ENCODE measurements at places on chromosomes 16 and 17.

- no peak for DNase-seq
Measured at GRCh38 chr16:57045694-57046381, 46.5 kb upstream of the CPNE2 start.

DNA sequence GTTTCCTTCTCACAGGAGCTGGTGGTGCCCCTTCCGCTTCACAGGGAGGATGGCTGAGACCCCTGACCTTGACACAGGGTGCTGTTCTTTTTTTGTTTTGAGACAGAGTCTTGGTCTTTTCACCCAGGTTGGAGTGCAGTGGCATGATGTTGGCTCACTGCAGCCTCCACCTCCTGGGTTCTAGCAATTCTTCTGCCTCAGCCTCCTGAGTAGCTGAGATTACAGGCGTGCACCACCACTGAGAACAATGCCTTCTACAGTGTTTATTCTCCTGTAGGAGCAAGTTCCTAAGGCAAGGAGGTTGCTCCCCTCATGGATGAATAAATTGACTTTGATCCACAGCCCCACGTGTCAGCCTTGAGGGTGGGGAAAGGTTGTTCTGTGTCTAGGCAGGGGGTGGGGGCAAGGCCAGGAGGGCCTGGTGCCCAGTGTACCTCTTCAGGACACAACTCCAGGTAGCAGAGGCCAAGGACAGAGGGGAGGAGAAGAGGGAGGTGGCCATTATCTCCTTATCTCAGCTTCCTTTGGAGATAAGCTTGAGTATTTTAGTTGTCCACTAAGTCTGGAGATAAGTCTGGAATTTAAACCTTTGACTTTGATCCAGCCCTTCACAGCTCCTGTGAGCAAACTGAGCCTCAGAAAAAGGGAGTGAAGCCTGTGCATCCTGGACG lies 159.4 kb downstream of the SEC14L1 start:
- no peak for DNase-seq

- DNase-seq, result no peak
Measured at GRCh38 chr16:56728980-56729734, 772 bp upstream of the NUP93 start.

DNA sequence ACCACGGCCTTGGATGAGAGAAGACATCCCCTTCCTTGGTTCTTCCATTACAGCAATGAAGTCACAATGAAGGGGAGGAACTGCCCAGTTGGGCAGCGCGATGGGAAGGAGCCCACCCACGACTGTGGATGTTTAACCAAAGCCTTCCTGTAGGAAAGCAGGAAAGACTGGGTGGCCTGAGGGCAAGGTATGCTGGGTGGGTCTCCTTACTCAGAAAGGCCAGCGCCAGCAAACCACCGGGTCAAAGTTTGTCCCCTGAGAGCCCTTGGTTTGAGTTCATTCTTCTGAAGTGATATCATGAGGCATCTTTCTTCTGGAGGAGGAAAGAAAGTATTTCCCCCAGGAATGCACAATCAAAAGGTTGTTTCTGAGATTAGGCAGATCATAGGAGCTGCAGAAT lies 105.2 kb downstream of the C16orf95 start:
- DNase-seq, result no peak

DNA sequence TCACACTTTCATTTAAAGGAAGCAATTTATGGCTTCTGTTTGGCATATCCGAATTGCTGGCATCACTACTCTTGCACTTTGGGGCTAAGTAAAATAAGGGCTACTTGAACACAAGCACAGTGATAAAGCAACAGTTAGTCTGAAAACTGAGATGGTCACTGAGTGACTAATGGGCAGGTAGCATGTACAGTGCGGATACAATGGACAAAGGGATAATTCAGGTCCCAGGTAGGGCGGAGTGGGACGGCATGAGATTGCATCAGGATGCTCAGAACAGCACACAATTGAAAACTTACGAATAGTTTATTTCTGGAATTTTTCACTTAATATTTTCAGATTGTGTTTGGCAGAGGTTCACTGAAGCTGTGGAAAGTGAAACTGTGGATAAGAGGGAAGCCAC lies 9.2 kb upstream of the SMIM36 start:
- DNase-seq, result no peak

- no peak for DNase-seq
Measured at GRCh38 chr16:82943371-82943770, 316.6 kb downstream of the CDH13 start.

- no peak for DNase-seq
Measured at GRCh38 chr16:35585411-35585810, 2126.0 kb downstream of the TP53TG3F start.

DNA sequence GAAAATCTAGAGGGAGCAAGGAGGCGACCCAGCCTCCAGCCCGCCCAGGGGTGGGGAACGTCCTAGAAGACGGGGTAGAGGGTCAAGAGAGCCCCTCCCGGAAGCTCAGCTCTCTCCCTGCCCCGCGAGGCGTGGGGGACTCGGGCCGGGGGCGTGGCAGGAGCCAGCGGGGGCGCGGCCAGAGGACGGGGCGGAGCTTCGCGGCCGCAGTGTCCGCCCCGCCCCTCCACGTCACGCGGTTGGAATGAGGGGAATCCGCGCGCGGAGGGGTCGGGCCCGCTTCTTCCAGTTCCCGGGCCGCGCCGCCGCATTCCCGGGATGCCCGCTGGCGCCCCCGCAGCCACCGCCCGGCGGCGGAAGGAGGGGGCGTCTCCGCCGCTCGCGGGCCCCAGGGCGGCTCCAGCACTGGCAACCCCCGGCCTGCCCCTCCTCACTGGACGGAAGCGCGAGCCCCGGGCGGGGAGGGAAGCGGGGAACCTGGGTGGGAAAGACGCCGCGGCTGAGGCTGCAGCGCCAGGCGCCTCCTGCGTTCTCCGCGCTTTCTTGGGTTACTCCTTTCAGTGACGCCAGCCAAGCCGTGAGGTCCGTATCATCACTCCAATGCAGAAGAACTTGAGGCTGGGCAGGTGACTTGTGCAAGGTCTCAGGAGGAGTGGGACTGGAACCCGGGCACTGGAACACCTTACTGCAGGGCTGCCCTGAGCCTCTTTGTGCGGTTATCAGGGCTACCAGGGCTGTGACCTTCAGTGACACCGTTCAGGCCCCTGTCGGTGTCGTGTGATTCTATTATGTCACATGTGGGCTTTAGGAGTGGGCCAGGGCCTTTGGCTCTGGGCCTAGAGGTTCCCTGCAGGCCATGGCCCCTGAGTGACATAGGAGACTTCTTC lies 4.3 kb downstream of the MYO1C start:
- no peak for DNase-seq

DNA sequence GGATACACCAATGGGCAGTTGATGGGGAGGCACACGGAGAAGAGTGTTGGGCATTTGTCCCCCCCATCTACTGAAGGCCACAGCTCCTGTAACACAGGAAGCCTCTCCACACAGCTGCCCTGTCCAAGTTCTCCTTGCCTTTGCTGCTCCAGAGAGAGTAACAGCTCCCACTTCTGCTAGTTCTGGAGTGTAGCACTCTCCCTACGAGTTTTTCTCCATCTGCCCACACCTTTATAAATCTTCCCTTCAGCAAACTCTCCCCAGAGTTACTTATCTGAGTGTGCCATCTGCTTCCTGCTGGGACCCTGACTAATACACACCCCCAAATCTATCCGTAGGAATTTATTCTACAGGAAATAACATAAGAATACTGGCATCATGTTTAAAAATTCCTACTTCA lies 42.6 kb upstream of the ERN1 start:
- DNase-seq, result no peak

- no peak for DNase-seq
Measured at GRCh38 chr17:34341916-34342315, 14.4 kb upstream of the CCL13 start.

DNA sequence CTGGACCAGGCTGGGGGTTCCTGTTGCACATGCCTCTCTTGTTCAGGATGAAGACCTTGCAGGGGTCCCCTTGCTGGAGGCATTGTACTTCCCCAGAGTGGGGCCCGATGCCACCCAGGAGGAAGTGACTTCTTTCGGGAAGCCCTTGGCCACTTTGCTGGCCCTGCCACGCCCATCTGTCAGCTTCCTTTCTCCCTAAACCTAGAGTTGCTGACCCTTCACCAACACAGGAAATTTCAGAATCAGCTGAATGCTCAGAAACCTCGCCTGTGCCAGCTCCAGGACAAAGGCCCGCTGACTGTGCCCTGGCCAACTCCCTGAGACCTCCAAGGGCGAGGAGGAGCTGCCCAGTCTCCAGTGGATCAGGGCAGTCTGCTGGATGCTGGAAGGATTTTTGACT lies 26.7 kb downstream of the WNT9B start:
- DNase-seq, result no peak

- DNase-seq, result no peak
Measured at GRCh38 chr16:49756775-49757558, 98.9 kb downstream of the ZNF423 start.

GRCh38 chr16:8751481-8752311 lies 45.7 kb downstream of the TMEM186 start:
- DNase-seq, result no peak

DNA sequence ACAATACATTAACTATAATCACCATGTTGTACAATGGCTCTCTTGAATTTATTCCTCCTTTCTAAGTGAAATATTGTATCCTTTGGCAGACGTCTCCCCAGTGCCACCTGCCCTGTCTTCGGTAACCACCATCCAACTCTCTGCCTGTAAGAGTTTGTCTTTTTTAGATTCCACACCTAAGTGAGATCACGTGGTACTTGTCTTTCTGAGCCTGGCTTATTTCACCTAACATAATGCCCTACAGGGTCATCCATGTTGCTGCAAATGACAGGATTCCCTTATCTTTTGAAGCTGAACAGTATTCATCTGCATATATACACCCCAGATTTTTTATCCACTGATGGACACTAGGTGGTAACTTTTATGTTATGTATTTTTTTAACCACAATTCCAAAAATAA lies 24.2 kb downstream of the ORC6 start:
- DNase-seq, result no peak

GRCh38 chr16:86219655-86220445 lies 290.5 kb upstream of the FOXF1 start:
- no peak for DNase-seq

GRCh38 chr17:48556229-48556575 lies 11.3 kb upstream of the HOXB2 start:
- no peak for DNase-seq

- DNase-seq, result no peak
Measured at GRCh38 chr16:74667255-74667700, 601 bp upstream of the RFWD3 start.

DNA sequence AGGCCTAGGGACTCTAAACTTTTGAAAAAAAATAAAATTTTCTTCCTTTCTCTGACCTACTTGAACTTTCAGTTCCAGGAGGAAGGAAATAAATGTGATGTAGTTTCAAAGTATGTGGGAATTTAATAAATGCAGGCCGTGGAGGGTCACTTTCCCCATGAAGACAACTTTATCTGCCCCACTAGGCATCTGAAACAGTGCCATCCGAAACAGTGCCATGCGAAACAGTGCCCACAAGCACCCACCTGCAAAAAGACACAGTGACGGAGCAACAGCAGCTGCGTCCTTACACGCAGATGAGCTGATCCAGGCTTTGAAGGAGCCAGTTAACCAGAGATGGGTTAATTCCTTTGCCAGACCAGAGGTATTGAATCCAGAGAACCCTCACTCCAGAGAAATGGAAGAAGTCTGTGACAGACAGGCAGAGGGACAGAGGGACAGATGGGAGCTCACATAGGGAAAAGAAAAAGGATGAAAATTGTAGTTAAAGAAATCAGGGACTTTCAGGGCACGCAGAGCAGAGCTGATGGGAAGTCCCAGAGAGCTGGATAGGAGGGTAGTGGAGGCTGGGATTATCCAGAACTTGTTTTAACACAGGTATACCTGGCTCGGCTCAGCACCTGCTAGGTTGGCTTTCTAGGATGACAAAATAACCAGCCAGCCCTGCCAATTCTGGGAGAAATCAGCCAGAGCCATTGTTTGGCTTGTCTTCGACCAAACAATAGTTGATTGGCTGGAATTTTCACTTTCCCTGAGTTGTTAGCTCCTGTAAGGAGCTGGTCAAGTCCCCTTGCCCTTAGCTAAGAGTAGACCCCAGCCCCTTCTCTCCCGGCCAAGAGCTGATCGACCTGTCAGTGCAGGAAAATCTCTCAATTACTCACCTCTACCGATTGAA lies 17.1 kb upstream of the HOXB13 start:
- no peak for DNase-seq

All from GM18507 (cell line).